Naive B cell (primary cell): ENCODE measurements at places on chromosomes 11 and 22.

DNA sequence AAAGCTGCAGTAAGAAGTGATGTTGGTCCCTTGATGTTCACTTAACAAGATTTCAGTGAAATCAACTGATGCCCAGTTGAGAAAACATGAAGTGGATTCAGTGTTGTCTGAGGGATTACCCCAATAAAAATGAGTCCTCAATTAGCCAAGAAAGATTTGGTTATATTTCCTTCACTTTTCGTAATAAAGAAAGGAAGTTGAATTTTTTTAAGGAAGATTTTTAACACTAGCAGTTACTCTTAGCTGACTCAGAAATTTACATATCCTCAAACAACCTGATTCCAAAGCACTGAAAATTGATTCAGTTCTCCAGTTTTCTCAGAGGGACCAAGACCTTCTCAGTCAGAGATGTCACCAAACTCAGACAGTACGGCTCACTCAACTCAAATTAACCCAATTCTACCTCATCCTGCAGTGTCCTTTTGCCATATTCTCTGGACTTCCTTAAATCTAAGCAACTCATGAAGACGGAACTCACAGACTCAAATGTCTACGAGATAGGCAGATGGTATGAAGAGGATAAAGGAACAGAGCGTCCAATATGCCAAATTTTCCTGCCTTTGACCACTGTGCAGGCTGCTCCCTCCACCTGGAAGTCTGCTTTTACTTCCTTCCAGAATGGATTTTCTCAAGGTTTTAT is 22.8 kb downstream of the SLC5A4 start:
- no peak for DNase-seq

DNA sequence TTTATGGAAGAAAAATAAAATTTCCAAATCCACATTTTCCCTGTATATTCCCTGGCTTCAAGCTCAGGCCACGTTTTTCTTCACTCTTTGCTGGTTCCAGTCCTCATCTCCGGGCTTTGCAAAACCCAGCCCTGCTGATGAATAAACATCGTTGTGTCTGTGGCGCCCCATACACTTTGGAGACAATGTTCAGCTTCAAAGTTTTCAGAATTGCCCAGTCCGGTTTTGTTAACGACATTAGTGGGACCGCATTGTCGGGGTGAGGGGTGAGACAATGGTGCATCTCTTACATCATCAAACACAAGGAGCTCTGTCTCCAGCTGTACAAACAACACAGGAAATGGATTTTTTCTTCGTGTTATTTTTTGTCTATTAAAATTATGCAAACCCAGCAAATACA is 53.4 kb upstream of the HTATIP2 start:
- DNase-seq: no peak

GRCh38 chr11:58685973-58686722 is 45.6 kb downstream of the GLYAT start:
- DNase-seq: no peak

DNA sequence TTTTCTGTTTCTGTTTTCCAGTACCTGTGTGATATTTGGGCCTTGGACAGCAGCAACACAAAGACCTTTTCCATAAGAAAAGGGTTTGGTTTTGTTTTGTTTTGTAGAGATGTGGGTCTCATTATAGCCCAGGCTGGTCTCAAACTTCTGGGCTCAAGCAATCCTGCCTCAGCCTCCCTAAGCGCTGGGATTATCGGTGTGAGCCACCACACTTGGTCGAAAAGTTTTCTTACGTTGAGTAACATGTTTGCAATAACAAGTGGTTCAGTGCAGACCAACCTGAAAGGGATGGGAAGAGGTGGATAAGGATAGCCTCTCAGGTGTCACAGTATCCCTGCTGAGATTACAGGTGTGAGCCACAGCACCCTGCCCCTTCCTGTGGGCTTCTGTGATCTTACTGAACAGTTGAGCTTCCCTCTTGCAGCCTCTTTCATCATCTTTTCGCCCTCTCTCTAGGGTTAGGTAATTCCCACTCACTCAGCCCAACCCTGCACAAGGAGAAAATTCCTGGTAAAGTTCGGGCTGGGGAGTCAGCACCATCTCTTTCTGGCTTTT is 3.5 kb upstream of the MRPL48 start:
- DNase-seq: no peak

DNA sequence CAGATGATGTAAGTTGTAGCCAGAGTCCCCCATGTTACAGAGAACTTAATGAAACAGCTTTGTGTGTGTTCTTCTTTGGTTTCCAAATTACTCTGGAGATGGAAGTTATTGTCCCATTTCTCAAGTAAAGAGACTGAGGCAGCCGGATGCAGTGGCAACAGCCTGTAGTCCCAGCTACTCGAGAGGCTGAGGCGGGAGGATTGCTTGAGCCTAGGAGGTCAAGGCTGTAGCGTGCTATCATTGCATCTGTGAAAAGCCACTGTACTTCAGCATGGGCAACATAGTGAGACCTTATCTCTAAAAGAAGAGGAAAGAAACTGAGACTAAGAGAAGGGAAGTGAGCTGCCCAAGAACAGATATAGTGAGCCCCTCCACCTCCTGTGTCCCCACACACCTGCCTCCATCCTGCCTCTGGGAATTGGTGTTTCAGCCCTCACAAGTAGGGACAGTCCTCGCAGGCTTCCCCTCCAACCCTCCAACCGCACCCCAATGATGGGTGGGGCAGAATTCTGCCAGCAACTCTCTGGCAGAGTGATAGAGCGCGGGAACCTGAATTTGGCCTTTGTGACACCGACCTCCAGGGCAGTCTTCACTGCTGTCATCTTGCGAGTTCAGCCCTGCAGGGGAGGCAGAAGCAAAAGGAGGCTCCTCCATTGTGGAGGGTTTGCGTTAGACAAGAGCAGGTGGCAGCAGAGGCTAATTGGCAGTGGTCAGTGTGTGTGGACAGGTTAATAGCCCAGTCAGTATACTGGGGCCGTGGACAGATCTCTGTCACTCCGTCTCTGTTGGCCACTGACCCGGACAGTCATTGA is 1.6 kb downstream of the PDXP start:
- no peak for DNase-seq

- DNase-seq: no peak
Observed at GRCh38 chr11:76740772-76741171, 42.4 kb upstream of the TSKU start.

- no peak for DNase-seq
Observed at GRCh38 chr22:18970176-18970947, 34.3 kb upstream of the PRODH start.

DNA sequence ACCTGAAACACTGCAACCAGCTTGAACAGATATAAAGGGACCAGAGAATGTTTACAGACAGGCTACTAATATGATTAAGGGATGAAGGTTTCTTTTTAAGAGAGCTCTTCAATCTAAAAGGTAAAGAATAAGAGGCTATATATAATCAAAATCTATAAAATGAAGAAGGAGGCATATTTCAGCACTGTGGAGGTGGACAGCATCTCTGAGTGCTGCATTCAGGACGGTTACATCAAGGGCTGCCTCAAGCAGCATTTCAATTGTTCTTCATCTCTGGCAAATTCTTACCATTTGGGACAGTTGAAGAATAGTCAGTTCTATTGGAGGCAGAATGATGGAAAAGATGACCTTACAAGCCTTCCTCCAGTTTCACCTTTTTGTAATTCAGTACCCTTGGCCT is 139.6 kb upstream of the LMO1 start:
- no peak for DNase-seq
